Activated naive CD4-positive, alpha-beta T cell (primary cell): ENCODE measurements at places on chromosomes 6 and 20.

GRCh38 chr20:20225325-20226043 is 142.4 kb upstream of the INSM1 start:
- no peak for DNase-seq

GRCh38 chr6:47111685-47112084 is 69.6 kb upstream of the ADGRF1 start:
- no peak for DNase-seq

DNA sequence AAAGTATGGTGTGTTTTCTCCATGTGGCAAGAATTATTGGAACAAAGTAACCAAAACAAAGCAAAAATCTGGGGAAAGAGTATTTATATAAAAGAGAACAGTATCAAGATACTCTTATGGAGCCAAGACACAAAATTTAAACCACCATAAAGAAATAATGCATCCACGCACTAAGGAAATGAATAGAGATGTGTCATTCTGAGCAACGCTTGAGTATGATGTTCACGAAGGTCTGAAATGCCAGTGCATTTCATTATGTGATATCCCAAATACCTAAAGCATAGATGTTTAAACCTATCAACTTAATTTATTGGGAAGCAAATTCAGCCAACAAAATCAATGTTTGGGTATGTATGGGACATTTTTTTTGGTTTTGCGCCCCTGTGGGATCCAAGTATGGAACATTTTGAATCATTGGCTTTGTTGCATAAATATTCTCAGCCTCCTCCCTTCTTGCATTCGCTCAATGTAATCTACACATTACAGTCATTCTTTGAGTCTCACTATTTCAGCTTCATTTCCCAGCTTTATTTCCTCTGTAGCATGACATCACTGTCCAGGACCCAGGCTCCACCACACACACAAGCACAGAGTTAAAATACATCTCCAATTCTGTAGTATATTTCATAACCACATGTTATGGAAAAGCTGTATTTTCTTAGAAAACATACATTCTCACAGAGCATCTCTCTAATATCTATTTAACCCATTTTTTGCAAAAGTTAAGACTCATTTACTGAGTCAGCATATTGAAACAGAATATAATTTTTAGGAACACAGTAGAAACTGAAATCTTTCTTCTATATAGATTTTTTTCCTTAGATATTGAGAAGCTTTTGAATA is 11.6 kb upstream of the MOXD1 start:
- DNase-seq, result no peak

GRCh38 chr6:16081326-16081725 is 47.6 kb upstream of the MYLIP start:
- DNase-seq, result no peak

- DNase-seq, result no peak
These were observed 9.5 kb upstream of the PAQR8 start for GRCh38 chr6:52352239-52353018.

- no peak for DNase-seq
These were observed 316.0 kb downstream of the QKI start for GRCh38 chr6:163730246-163731210.

DNA sequence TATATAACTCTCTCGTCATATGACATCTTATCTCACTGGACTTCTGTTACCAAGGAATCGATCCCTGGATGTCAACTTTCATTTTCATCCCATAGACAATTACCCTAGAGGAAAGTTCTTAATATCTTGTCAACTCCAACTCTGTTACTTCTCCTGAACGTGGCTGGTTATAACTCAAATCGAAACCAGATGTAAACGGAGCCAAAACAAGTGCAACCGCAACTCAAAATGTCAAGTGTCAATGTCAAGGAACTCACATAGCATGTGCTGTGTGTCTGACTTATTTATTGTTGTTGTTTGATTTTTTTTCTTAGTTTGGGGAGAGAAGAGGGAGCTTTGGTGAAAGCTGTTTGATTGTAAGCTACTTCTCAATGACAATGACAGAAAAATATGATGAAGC is 108.6 kb downstream of the VIP start:
- no peak for DNase-seq

- no peak for DNase-seq
These were observed 1.2 kb downstream of the LAMA5 start for GRCh38 chr20:62365814-62366369.

DNA sequence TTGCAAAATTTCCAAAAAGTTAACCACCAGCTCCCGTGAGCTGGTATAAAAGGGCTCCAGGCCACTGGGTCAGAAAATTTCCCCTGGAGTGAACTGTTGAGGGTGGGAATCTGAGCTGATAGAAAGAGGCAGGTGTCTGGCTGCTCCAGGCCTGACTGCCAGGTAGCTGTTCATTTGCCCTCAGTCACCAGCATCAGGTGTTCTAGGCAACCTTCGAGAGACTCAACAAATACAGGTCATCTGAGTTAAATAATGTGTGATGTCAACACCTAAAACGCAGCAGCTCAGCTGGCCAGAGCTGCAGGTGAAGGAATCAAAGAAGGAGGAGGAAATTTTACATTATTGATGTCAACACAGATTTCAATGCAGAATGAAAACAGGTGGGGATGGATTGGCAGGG is 46.7 kb downstream of the KCNK5 start:
- no peak for DNase-seq

- no peak for DNase-seq
These were observed 2.3 kb upstream of the MTFR2 start for GRCh38 chr6:136252441-136252840.

DNA sequence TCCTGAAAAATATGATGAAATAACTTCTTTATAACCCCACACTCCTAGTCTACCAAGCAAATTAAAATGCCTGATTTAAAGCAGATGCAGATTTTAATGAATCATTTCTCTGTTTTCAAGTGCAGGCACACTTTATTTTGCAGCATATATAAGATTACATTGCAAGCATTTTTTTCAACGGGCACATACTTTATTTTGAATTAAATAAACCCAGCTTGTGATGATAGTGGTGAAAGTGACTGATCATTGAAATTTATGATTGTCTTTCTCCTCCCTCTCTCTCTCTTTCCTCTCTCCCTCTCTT is 12.2 kb upstream of the MOXD1 start:
- DNase-seq, result no peak

DNA sequence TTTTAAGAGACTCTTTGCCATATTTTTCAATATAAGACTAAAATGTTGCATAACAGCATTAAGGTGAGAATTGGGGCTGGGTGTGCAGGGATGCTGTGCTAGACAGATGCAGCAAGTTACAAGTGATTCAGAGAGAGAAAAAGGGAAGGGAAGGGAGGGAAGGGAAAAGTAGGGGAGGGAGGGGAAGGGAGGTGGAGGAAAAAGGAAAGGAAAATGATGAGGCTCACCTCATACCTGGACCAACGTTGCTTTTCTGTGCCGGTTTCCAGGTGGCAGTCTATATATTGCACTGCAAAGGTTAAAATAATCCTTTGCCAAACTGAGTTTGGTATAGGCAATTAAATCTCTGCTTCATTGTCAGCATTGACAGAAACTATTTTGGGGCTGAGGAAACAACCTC is 155.4 kb upstream of the LAMA2 start:
- no peak for DNase-seq

DNA sequence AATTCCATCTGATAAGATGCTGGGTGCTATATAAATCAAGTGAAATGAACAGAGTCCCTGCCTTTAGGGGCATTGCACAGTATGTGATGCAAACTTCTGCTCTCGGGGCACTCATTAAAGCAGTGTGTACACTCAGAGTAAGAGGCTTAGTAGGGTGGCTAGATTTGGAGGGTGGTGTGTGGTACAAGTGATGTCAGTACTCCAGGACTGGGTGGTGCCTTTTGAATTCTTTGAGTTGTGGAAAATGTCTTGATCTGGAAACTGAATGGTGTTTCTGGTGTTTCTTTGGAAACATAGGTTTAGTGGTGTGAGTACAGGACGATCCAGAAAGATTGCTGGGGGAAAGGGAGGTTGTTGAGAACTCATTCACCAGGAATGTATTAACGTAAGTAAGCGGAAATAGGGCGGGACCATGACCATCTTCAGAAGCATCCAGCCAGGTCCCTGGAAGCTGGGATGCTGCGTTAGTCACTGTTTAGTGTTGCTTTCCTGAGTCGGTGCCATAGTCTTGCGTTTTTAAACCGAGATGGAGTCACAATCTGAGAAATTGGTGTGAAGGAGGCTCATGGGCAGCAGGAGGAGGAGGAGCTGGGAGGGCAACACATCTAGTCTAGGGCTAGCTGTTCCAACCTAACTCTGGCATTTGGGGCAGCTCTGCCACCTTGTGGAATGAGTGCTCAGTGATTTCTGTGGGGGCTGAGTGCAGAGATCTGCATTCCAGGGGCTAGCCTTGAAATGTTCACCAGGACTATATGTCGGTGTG is 70.3 kb downstream of the SCAND1 start:
- peak; percentile 8 for DNase-seq

DNA sequence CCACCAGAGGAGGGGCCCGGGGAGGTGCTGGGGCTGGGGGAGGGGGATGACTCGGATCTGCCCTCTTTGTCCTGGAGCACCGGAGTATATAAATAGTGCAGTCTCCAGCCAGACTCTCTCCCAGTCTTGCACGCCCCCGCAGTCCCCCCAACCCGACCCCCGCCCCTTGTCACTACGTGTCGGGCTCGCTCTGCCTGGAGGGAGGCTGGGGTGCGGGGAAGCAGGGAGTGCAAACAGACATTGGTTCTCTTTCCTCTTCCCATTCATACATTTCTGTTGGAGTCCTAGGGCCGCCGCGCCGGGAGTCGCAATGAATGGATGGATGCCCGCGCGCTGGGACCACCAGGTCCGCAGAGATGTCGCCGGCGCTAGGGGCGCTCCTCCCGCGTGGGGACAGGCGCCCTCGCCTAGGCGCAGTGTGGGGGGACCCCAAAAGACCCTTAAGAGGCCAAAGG is 179.3 kb downstream of the TBXT start:
- DNase-seq, result no peak

GRCh38 chr6:166664135-166664534 is 37.1 kb upstream of the RPS6KA2 start:
- no peak for DNase-seq

DNA sequence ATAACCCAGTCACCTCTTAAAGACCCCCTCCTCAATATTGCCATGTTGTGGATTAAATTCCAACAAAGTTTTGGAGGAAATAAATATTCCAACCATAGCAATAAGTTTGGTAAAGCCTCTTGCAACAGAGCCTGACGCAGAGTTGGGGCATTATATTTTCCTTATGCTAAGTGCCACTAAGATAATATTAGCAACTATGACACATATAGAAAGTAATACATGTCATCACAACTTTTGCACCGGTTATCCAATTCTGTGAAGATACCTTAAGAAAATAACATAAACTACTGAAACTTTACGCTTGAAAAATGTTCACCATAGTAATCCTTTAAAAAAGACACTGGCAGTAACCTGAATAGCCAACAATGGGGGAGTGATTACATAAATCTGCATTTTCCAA is 52.2 kb upstream of the TRERF1 start:
- no peak for DNase-seq

GRCh38 chr20:39623584-39624234 is 661.6 kb downstream of the DHX35 start:
- no peak for DNase-seq

GRCh38 chr6:44868335-44868668 is 459.8 kb upstream of the RUNX2 start:
- no peak for DNase-seq

- DNase-seq, result no peak
These were observed 54.8 kb downstream of the HFE start for GRCh38 chr6:26142026-26142425.

DNA sequence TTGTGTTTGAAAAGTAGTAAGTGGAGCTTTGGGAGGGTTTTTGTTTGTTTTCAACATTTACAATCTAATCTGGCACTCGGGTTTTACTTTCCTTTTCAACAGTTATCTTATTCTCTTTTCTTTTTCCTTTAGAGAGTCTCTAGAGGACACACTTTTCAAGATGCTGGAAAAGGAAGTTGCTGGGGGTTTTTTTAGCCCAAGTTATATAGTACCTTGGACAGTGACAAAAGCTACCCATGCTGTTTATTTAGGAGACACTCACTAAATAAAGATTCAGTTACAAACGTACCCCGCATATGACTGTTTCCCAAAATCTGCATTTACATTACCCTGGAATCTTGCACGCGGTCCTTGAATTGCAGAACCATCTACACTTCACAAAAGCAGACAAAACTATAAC is 78.8 kb downstream of the MAP7 start:
- no peak for DNase-seq

- peak; percentile 57 for DNase-seq
These were observed 96.0 kb upstream of the CNKSR3 start for GRCh38 chr6:154606457-154606856.

DNA sequence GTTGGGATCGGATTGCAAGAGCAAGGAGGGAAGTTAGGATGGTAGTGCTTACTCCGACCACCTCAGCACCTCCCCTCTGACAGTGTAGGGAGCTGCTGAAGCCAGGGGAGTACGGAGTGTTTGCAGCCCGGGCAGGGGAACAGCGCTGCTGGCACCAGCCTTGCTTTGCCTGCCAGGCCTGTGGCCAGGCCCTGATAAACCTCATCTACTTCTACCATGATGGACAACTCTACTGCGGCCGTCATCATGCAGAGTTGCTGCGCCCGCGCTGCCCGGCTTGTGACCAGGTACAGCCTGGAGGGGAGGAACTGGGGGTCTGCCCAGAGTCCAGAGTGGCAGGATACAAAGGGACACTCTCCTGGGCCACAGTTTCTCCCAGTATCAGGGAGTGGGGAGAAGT is 2.2 kb upstream of the TOMM6 start:
- DNase-seq, result no peak

GRCh38 chr6:148999501-148999900 is 252.7 kb downstream of the UST start:
- DNase-seq, result no peak

DNA sequence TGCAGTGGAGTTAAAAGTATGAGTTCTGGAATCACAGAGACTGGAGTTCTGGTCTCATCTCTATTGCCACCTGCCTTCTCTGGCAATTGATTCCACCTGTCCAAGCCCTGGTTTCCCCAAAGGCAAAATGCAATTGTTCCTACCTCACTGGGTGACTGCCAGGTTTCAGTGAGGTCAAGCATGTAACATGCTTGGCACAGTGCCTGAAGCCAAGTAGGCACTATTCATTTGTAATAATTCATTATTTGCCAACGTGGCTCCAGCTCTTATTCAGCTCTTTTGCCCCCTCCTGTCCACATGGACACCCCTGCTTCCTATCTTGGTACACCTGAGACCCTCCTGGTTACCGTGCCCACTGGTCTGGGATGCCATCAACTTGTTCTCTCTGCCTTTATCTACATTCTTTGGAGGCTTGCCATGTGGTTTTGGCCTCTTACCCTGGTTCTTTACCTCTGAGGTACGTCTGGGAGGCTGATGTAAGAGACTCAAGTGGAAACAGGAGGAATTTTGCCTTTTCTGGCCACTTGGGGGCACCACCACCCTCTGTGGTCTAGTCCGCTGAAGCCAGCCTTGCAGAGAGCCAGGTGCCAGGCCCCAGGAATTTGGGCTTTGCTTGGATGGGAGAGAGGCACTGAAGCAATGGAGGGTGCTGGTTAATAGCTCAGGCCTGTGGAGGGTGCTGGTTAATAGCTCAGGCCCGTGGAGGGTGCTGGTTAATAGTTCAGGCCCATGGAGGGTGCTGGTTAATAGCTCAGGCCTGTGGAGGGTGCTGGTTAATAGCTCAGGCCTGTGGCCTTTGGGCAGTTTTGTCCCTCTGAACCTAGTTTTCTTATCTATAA is 1.7 kb downstream of the KCNK15 start:
- peak; percentile 26 for DNase-seq

GRCh38 chr20:54535033-54535432 is 59.6 kb downstream of the DOK5 start:
- no peak for DNase-seq

GRCh38 chr6:44696099-44696498 is 308.6 kb downstream of the CDC5L start:
- no peak for DNase-seq
